ENCODE measurements at places on chromosomes 6 and 20.

DNA sequence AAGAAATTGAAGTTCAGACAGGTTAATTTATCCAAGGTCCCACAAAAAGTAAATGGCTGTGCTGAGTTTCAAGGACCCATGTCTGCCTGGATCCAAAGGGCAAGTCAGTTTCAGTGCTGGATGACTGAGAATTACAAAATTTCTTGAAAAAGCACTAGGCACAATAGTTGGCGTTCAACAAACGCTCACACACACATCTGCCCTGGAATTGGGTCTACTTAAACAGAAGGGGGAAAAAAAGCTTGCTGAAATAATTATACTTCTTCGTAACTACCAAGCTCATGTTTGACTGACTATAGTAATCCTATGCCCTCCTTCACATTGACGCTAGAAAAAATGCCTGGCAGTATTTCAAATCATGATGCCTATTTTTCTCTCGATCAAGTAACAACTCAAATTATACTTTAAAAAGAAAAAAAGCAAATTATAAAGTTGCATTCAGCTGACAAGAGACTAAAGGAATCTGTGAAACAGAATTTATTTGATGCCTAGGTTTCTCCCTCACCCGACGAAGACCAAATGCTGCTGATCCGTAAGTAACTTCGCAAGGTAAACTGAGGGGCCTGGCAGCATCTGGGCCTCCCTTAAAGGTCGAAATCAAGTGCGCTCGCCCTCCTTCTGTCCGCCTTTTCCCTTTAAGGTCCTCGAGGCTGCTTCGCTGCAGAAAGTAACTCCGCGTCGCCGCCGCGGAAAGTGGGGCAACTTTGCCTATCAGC lies 650 bp upstream of the CD2AP start:
- DNase-seq = no peak

DNA sequence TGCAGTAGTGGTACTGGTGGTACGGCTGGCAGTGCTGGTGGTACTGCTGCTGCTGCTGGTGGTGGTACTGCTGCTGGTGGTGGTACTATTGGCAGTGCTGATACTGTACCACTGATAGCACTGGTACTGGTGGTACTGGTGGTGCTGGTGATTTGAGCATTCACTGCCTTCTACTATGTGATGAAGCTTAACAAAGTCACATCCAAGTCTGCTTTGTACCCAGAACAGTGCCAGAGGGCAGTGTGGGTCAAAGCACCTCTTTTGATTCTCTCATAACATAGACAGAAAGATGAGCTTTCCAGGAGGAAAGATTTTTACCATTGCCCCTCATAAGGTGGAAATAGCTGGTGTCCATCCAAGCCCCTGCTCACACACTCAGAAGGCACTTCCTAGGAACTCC lies 48.7 kb downstream of the ANKRD6 start:
- no peak for DNase-seq

GRCh38 chr6:6661191-6661590 lies 72.7 kb downstream of the LY86 start:
- no peak for DNase-seq

DNA sequence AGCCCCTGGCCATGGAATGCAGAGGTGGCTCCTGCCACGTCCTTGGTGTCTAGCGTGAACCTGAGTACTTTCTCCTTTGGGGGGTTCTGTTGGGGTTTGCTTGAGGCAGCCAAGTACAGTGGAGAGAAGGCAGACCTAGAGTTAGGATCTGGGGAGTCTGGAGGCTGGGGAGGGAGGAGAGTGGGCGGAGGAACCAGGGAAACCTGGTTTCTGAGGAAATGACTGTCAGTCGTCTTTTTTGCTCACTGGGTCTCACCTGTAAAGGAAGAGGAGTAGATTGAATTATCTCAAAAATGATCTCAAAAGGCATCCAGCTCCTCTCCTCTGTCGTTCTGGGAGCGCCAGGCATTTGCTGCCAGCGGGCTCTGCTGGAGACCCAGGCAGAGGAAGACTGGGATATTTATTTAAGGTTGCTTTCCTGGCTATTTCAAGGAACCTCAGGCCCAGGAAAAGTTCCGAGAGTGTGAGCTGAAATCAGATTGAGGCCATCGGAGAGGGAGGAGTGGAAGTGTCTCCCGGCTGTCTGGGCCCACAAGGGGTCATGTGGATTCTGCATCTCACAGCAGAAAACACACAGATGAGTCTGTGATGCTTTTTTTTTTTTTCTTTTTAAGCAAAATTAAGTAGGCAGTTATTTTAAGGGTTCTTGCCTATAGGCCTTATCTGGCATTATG lies 16.1 kb downstream of the EPB41L1 start:
- no peak for DNase-seq

GRCh38 chr20:4012589-4012988 lies 2.8 kb downstream of the RNF24 start:
- DNase-seq = no peak

DNA sequence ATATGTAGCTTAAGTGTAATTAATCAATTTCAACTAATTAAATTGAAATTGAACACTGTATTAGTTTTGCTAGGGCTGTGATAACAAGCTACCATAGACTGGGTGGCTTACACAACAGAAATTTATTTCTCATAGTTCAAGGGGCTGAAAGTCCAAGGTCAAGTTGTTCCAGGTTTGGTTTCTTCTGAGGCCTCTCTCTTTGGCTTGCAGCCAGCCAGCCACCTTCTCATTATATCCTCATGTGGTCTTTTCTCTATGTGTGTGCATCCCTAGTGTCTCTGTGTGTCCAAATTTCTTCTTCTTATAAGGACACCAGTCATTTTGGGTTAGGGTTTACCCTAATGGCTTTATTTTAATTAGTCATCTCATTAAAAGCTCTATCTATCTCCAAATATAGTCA lies 611.7 kb downstream of the UTRN start:
- no peak for DNase-seq

- no peak for DNase-seq
Observed at GRCh38 chr20:44008806-44009678, 94.4 kb downstream of the TOX2 start.

- no peak for DNase-seq
Observed at GRCh38 chr6:16400248-16400760, 161.9 kb downstream of the GMPR start.

DNA sequence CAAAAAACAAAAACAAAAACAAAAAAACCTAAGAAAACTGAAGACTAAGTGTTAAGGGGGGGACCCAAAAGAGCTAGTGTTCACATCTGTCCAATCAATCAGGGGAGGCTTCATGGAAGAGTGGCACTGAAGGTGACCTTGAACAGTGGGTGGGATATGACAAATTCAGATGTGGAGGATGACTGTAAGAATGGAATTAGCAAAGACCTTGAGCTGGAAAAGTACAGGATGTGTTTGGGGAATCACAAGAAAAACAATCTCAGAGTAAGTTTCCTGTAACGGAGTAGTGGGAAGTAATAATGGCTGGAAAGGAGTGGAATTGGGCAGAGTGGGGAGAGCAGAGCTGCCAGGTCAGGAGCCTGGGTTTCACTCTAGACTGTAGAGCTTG lies 2.9 kb upstream of the IER3 start:
- no peak for DNase-seq

DNA sequence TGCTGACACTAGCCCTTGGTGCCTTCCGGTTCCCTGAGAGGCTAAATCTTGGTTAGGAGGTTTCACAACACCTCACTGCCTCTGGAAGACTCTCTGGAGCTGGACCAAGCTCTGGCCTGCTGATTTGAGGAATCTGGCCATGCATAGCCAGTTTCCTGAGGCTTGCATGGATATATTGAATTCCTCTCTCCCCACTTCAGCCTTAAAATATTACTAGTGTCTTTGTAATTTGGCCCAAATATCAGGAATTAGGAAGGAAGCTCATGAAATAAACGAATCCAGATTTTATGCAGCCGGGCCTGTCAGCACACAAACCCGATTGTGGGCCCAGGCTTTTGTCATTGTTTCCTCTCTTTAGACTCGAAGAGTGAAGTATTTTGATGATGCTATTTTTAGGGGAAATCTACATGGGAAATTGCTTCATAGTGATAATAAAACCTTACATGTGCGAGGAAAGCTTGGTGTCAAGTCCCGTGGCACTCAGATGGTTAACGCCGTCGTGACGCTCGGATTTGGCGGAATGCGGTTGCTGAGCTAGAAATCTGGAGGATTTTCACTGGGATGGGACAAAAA lies 144.4 kb downstream of the PHACTR3 start:
- DNase-seq = no peak

GRCh38 chr6:148021699-148022098 lies 320.9 kb upstream of the SASH1 start:
- DNase-seq = no peak

- DNase-seq = no peak
Observed at GRCh38 chr6:85679445-85680123, 36.9 kb upstream of the SYNCRIP start.

DNA sequence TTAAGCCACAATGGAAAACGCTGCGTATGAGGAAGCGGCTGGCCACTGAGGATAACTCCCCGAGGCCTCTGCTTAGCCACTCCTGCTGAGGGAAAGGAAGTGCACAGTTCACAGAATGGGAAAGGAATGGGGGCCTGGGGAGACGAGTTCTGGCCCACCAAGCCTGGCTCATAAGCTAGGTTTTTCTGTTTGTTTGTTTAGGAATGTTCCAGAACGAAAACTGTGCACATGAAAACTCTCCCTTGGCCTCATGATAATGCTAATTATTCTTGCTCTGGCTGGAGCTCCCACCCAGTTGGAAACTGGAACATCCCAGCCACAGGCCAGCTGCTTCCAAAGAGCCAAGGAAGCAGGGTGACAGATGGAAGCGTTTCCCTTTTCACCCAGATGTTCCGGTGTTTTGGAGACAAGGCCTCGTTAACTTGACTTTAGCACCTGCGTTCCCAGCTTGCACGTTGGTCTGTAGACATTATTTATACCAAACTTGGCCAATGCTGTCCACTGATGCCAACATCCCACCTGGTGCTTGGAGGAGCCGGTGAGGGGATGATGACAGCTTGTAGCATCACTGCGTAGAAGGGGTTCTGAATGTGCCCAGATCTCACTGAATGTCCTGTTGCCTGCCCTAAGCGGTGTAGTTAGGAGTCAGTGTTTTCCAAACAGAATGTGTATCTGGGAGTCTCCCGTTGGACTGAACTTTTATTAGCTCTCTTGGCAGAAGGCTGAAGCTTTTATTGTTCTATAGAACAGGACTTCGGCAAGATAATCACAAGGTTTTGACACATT lies 34.5 kb downstream of the APCDD1L start:
- DNase-seq = no peak

- DNase-seq = peak; percentile 19
Observed at GRCh38 chr6:83430611-83431544, at the start of gene ME1. Gene ME1, minus strand, starts transcription at chr6:83431051. Its CDS starts 97 bp downstream, at chr6:83430954.

GRCh38 chr6:113654396-113654795 lies 202.7 kb upstream of the MARCKS start:
- DNase-seq = no peak

DNA sequence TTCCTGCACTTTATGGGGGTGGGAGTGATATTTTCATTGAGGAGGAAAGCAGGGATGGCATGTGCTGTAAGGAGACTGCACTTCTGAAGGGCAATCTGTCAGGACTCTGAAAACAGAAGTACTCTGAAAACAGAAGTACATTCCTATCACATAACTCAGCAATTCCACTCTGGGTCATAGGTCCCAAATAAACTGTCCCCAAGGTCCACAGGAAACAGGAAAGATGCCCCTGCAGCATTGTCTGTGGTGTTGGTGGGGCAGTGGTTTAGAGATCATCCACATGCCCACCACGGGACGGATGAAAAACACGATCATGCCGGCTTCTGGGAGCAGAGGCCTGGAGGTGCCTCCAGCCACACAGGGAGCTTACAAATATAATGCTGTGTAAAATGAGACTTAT lies 150.3 kb downstream of the OTOR start:
- no peak for DNase-seq

DNA sequence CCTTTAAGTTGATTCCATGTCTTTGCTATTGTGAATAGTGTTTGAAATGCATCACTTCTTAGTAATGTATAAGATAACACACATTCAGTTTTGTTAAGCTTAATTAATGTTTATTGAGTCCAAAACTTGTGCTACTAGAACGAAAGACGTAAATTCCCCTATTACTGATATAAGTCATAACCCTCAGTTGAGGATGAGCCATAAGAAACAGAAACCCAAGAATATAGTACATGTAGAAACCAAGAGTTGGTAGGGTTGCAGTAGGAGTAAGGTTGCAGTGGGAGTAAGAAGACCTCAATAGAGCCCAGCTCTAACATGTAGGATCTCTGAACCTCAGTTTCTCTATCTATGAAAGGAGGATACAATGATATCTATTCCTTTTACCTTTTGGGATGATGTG lies 19.3 kb downstream of the CITED2 start:
- no peak for DNase-seq

GRCh38 chr6:113188962-113189361 lies 668.2 kb upstream of the MARCKS start:
- DNase-seq = no peak

DNA sequence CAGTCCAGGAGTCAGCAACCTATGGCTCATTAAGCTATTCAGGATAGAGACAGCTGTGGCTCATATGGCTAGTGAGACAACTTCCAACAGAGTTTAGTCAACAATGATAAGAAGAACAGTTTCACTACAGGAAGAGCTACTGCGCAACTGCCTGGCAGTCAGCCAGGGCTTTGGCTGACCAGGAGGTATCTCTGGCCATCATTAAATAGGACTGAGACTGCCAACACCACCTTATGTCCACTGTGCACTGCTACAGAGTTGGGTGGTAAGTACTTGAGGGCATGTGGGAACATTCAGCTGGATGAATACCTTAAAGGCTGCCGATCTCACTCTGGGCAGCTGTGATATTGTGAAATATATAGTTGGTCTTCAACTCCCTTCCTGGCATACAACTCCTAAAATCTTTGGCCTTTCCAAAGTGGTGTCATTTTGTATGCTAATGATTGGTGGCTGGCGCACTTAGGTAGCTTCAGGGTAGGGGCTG lies 52.2 kb upstream of the FAM83C start:
- DNase-seq = no peak

DNA sequence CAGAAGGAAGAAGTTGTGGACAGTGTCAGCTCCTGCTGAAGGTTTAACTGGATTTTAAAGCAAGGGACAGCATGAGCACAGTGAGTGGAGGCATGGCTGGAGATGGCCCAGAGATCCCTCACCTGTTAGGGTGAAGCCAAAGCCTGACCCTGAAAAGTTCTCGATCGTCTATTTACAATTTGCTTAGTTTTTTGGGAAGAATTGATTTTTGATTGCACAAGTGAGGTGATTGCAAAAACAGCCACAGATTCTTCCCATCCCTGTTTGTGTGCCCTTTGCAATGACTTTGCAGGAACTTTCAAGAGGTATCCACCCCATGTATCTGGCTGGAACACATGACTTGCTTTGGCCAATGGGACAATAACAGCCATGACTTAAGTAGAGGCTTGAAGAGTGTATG lies 170.1 kb downstream of the TFAP2C start:
- DNase-seq = no peak

GRCh38 chr6:42179945-42180313 lies 6.8 kb downstream of the GUCA1A start:
- no peak for DNase-seq

DNA sequence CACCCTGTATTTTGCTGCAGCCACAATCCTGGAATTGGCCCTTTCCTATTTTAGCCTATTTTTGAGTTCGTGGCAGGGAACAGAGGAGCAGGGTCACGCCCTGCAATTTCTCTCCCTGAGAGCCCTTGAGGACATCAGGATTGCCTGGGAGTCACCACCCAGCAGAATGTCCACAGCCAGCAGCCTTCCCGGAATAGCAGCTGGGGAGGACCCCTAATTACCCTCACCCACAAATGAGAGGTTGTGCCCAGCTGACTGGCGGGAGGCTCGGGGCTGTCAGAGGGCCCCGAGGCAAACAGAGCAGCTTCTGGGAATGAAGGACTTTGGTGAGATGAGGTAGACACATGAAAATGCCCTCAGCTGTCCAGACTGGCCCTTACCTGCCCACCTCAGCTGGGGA lies 165.1 kb downstream of the PREX1 start:
- no peak for DNase-seq
